Neural progenitor cell (in vitro differentiated cells): ENCODE measurements at places on chromosomes 13 and 19.

DNA sequence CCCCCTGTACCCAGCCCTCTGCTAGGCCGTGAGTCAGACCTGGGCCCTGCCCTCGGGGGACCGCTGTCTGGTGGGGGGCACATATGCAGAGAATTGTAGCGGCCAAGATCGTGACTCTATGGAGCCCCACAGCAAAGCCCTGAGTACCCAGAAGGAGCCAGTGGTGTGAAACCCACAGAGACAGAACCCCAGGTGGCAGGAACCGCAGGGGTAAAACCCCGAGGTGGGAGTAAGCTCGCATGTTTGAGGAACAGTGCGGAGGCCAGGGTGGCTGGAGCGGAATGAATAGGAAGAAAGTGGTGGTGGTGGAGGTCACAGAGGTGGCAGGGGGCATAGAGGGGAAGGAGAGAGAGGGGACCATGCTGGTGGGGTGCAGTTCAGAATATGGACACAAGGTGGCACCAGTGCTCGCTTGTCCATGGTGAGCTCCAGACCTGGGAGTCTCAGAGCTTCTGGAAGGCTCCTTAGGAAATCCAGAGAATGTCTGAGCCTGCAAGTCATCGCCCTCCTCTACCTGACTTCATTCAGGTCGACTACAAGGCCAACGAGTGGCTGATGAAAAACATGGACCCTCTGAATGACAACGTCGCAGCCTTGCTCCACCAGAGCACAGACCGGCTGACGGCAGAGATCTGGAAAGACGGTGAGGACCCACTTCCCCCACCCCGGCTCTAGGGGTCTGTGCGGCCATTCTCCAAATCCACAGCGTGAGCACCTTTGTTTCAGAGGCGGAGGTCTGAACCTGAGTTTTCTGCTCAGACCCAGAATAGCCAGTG lies 48.9 kb downstream of the MYH14 start:
- peak; percentile 27 for DNase-seq

DNA sequence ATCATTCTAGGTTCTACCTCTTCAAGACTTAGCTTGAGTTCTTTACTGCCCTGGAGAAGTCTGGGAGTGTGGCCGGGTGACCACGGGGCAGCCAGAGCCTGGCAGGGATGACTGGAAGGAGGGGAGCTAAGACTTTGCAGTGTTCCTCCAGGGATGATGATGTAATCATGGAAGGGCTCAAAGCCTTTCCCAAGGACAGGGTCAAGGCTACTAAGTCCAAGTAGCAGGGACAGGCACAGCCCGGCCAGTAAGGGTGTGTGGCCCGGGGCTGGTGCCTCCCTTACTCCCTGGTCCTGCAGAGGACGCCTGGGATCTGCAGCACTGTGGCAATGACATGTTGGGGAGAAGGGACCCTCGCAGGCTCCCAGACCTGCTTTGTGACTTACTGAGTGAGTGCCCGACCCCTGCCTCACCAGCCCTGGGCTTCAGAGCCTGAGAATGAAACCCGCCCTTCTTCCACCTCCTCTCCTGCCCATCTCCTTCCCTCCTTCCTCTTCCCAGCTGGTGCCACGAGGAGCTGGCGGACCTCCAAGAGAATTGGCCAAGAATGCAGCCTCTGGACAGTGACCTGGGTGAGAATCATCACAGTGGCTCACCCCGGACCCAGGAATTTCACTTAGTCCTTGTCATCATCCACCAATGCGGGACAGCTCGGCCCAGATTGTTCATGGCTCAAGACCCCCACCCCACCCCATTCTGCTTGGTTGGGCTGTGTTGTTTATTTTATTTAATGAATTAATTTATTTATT lies 15.6 kb upstream of the FBXO17 start:
- DNase-seq = no peak

DNA sequence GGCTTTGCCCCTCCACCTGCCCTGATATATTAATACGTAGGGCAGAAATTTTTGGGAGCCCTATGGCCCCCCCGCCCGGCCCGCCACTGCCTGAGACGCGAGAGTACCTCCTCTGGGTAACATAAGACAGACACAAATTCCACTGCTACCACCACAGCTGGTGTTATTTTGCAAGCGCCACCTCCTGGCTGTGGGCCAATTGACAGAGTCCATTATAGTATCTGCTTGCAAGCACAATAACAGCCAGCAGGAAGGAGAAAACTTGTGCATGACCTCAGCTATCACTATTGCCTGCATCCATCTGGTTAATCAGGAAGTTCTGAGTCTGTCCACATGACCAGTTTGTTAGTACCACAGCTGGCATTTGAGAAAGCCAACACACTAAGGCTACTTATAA lies 25.3 kb upstream of the OR10H2 start:
- no peak for DNase-seq

- DNase-seq = no peak
Observed at GRCh38 chr13:35210261-35210660, 266.2 kb downstream of the MAB21L1 start.

GRCh38 chr13:30004204-30004603 lies 153.8 kb upstream of the UBL3 start:
- DNase-seq = no peak

GRCh38 chr19:4277191-4277696 lies 1.8 kb upstream of the SHD start:
- DNase-seq = no peak

- DNase-seq = no peak
Observed at GRCh38 chr13:40780822-40781401, 8.5 kb upstream of the SLC25A15 start.

DNA sequence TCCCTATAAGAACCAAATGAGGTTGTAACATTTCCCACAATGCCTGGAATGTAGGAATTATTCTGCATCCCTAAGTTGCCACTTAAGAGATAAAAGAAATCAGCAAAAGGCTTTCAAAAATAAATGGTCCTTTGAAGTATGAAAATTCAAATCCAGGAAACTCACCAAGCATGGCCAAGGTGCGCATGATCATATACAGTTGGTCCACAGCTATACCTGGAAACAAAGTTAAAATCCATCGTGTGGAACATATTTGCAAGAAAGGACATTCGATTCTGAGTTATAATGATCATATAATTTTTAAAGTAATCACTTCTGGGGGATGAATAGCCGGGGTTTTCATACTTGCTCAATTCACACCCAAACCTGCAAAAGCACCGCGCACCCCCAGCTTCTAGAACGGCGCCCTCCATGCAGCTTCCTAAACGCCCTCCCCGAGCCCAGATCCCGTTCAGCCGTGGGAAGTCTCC lies 525 bp downstream of the CARS2 start:
- DNase-seq = no peak

- DNase-seq = peak; percentile 56
Observed at GRCh38 chr19:49689133-49690078, at the start of gene ADM5. Gene ADM5, plus strand, starts transcription at chr19:49689594. Its CDS starts 244 bp downstream, at chr19:49689838.

DNA sequence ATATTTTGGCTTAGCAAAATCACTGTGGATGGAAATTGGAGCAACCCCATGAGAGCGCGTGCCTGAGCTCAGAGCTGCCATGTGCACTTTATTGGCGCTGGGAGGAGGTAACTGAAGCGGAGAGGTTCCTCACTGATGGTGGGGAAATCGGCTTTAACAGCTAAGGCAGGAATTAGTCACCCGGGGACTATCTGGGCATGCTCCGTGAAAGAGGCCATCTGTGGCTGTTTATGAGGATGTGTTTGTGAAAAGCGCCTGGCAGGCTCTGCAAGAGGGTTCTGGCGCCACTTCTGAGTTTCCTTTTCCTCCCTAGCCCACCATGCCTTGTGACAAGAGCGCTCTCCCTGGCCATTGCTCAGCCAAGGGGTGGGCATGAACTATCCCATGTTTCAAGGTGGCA lies 815.6 kb downstream of the UQCRFS1 start:
- DNase-seq = no peak

GRCh38 chr13:44437356-44438233 lies 64.0 kb downstream of the SERP2 start:
- peak; percentile 47 for DNase-seq

DNA sequence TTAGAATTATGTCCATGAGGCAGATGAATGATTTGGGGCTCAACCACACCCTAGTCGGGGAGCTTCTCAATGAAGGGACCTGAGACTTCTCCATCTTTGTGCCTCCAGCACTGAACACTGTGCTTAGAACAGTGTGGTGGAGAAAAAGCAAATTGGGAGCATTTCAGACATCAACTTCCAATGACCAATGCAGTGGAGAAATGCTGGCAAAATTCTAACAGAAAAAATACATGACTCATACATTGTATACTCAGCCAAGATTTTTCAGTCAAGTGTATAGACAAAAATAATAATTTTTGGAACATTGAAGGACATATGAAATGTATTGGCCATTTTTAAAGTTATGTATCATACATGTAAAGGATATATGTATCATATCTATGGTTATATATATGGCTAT lies 134.7 kb downstream of the FGF14 start:
- no peak for DNase-seq

GRCh38 chr13:46866150-46866549 lies 30.7 kb downstream of the HTR2A start:
- peak; percentile 4 for DNase-seq

- DNase-seq = no peak
Observed at GRCh38 chr13:66950666-66951065, 279.5 kb downstream of the PCDH9 start.

DNA sequence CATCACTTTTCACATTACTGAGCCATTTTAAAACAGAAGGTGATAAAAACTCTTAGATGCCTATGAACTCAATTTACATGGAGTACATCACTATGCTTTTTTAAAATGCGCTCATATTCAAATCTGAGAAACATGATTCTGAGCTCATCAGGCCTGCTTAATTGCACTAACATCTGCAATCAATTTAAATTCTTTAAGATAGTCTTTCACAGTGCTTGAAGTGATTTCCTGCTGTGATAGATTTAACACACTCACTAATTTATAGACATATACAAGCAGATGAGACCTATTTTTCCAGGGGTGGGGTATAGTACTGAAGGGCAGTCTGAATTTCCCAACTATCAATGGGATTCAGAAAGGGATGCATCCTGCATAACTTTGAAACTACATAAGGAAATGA lies 82.9 kb downstream of the DIAPH3 start:
- no peak for DNase-seq
